ENCODE measurements at places on chromosomes 7 and 10.

DNA sequence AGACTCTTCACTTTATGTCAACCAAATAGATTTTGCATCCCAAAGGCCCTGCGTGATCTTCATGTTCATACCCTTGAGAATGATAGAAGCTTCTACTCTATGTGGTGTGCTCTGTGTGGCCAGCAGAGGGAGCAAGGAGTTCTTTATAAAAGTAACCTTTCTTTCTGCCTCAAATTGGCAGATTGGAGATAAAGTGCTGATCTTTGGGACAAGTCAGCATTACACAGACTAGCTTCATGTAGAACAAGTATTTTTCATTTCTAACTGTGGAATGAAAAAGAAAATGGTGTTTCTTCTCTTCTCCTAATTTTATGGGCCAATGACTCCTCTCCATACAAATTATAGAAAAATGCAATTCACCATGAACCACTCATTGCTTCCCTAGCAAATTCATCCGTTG is 1214.1 kb downstream of the SORCS1 start:
- DNase-seq: no peak

DNA sequence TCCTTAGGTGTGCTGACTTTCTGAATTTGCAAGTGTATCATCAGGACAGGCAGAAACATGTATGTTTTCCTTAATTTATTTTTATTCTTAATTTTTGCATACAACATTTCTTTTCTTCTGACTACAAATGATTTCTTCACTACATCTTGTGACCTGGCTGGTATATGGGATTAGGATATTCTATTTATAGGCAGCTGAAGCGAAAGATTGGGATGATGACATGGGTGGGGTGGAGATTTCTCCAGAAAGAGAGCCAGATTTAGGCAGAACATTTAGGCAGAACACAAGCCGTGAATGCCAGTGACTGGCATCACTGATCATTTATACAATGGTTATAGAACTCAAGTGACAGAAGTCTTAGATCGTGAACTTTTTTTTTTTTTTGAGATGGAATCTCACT is 256.7 kb downstream of the KLF6 start:
- DNase-seq: no peak

DNA sequence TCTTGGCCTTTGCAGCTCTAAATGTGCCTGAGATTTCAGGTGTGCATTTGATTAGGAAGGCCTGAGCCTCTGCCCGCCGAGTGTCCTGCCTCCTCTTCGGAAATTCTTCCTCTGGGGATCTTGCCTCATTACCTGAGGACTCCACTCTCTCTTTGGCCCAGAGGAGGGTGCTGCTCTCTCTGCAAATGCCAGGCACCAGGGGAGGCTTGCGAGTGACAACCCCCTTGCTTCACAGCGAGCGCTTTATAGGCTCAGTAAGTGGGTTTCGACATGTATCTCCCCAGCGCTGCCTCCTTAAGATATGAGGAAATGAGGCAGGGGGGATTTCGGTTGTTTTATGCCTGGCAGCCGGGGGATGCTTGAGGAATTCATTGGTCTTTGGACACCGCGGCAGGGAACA is 423.9 kb downstream of the GLRX3 start:
- no peak for DNase-seq

DNA sequence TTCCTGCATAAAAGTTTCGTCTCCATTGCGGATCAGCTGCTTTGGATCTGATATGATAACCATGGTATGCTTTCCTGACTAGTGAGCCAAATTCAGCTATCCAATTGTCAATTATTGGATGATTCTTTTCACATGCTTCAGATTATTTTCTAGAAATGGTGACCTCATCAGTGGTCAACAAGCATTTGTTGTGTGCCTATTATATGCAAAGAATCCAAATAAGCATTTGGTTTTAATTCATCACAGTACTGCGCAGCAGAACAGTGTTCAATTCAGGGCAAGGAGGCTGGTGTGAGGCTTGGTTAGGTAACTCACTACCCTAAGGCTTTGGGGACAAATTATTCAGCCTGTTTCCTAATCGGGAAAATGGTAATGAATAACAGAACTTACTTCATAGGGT is 200.5 kb downstream of the SKAP2 start:
- DNase-seq: no peak

GRCh38 chr7:159027789-159028507 is 116.7 kb downstream of the VIPR2 start:
- no peak for DNase-seq

DNA sequence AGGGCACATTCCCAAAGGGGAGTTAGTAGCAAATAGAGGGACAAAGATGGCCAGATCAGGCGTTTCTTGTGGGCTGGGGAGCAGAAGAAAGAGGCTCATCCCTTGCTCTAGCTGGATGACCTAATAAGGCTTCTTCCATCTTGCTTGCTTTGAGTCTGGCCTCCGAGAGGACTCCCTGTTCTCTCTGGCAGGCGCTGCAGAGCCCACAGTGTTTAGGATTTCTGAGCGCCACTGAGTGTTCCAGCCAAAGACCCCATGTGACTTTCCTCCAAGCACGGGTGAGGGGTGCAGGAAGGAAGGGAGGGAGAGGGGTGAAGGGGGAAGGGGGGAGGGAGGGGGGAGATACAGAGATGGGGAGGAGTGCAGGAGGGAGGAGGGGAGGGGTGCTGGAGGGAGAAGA is 203.8 kb upstream of the SVIL start:
- DNase-seq: no peak

DNA sequence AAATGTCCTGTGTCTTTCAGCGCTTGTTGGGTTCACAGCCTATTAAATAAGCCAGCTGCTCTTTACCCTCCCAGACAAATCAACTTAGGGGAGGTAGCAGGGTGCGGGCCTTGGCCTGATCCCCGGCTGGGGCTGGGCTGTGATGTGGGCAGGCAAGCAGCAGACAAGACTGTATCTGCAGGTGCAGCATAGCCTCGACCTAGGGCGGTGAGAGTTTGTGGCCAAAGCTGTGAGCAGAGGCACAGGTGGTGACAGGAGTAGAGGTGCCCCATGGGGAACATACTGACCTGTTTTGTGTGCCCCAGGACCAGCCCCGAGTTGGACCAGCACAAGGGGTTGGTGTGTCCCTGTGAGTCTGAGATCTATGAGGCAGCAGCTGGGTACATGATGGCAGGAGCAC is 885.4 kb downstream of the ZNF37A start:
- DNase-seq: no peak

GRCh38 chr7:7895004-7895650 is 73.5 kb upstream of the GLCCI1 start:
- DNase-seq: no peak

DNA sequence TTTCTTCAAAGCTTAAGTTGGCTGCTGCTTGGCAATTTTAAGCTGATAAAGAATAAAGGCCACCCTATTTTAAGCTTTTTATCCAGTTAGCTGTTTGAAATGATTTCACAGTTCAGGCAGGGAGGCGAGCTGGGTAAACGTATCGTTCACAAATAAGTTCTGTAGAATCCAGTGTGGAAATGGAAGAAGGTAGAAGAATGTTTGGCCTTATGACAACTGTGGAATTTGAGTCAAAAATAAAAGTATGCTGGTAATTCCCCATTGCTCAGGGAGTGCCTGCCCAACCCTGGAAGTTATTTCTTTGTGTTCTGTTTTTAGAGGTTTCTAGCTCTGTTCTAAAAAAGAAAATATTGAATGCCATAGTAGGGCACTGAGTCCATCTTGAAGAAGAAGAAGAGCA is 113.1 kb downstream of the ARL4A start:
- DNase-seq: no peak

DNA sequence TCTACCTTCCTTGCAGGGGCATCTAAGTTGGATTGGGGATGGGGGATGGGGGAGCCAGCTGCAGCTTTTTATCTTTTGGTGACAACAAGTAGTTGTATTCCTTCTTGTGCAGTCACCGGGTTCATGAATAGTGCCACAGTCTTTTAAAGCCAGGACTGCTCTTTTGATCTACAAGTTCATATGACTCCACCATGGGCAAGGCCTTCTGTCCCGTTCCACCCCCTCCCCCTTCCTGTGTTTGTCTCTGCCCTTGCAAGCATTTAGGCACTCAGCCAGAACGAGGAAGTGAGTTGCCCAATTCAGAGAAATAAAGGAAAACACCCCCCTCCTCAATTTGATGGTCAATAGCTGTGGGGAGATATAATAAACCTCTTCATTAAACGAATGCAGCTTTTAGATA is 44.8 kb upstream of the EGR2 start:
- no peak for DNase-seq

GRCh38 chr10:101111547-101111946 is 19.6 kb upstream of the TLX1 start:
- DNase-seq: no peak

- DNase-seq: no peak
These were observed 658 bp upstream of the SGCE start for GRCh38 chr7:94656658-94656924.

DNA sequence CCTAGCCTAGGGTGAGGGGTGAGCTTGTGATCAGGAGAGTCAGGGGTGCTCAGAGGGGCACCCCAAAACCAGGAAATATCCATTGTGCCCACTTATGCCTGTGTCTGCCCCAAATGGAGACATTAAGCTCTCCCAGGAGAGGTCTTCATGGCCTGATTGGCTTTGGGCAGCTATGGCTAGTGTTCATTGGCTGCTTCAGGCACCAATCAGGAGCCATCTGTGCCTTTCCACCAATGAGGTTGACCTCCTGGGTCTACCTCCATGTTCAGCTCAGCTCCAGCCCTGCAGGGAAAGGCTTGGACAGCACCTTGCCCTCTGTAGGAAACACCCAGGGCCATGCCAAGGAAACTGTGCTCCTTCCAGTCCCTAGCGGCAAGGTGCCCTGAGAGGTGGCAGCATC is 23.9 kb upstream of the HSPB1 start:
- DNase-seq: no peak

Measured in CD4-positive, alpha-beta T cell treated with Interferon gamma for 1 hour (primary cell).